Nephron progenitor cell (in vitro differentiated cells): ENCODE measurements at places on chromosomes 2 and 18.

DNA sequence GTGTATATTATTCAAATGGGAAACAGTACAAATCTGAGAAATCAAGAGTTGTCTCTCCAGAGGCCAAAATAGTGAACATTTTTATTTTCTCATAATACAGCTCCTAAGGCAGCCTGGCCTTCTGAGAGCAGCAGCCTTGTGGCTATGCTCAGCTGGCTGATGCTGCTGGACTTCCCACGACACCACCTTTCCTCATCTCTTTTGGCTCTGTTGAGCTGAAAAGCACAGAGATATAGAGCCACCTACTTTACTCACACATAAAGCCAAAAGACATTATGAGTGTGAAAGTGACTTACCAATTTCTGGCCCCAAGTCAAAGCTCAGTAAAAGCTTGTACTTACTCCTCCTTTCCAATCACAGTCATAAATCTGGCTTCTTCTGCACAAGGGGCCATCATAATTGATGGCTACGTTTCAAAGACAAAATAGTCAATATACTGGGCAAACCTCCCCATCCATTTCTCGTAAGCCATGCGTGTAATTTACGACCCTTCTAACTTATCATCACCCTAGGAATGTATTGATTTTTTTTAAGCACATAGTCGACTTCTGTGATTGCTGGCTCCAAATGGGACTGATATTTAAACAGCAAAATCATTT lies 18.6 kb upstream of the REG3A start:
- no peak for DNase-seq

GRCh38 chr2:134405611-134406081 lies 151.8 kb downstream of the MGAT5 start:
- no peak for DNase-seq

DNA sequence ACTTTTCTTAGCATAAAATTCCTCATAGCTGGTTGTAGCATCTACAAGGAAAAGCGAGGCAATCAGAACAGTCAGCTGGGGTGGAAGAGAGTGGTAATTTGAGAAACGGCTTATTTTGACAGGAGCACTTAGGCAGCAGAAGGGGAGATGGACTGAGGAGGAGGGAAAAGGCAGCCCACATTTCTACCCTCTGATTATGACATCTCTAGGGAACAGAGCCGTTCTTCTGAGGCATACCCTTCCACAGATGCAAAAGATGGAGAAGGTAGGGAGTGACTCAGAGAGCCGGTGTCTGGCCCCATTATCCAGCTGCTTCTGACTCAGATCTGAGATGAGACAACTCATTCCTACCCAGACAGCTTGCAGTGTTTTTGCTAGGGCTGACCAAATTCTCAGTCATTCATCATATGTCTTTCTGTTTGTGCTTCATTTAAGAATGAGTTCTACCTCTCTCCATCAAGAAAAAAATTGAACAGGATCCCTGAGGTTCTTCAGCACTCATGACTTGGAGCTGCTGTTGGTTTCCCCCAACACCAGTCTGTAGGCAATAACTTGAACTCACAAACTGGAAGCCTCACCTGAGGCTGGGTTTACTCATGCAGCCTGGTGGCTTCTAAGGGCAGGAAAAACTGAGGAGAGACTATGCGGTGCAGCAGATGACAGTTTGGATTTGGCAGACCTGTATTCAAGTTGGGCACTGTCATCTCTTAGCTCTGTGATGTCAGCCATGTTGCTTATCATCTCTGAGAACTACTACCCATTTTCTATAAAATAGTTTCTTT lies 15.9 kb upstream of the SEC11C start:
- DNase-seq: no peak

GRCh38 chr2:208373460-208374089 lies 33.0 kb upstream of the PTH2R start:
- peak; percentile 46 for DNase-seq

DNA sequence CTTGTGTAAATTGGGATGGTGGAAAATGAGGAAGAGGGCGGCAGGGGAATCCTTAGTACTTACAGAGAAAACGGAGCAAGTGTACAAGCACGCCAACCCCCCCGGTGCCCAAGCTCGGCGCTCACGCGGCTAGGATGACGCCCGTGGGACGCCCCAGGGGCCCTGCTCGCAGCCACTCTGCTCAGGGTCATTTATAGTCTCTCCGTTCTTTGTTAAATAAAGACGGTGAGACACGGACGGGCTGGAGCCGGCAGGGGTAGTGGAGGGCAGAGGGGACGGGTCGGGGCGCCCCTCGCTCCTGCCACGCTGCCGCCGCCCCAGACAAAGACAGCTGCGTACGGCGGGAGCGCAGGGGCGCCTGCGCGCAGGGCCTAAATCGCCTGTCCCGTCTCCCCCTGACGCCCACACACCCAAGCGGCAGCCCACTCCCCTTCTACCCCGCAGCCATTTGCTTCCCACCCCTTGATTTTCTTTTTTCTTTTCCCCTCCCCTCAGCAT lies 37.8 kb downstream of the PCBP1 start:
- DNase-seq: peak; percentile 62

DNA sequence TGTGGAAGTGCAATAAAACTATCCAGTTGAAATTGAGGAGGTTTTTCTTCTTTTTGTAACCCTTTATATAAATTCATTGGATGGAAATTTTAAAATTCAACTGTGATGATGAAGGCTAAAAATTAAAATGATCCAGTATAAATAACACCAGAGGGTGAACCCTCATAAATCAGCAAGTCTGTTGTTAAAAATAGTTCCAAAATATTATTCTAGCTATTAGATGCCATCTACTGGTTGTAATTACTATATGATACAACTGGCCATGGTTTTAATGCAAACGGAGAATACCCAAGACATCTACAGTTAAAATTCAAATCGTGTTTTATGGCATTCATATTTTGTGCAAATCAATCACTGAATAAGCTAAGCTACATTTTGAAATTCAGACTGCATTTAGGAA lies 53.8 kb downstream of the TMEM200C start:
- DNase-seq: no peak

- no peak for DNase-seq
These were observed 164.4 kb downstream of the FMNL2 start for GRCh38 chr2:152499331-152499816.

DNA sequence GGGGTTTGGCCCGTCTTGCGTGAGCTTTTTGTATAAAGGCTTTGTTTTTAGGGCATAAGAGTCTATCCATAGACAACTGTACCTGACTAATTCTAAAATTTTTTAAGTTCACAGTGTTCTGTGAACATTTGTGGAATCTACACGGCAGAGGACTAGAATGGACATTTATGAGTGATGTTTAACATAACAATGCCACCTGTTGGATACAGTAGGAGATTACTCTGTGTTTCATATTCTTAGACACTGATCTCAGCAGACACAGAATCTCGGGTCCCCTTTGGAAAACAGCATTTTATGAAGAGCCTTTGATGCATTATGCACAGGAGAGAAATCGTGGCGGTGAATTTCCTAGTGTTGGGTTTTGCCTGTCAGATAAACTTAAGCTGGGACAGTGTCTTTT lies 752.2 kb downstream of the DPP10 start:
- DNase-seq: no peak

DNA sequence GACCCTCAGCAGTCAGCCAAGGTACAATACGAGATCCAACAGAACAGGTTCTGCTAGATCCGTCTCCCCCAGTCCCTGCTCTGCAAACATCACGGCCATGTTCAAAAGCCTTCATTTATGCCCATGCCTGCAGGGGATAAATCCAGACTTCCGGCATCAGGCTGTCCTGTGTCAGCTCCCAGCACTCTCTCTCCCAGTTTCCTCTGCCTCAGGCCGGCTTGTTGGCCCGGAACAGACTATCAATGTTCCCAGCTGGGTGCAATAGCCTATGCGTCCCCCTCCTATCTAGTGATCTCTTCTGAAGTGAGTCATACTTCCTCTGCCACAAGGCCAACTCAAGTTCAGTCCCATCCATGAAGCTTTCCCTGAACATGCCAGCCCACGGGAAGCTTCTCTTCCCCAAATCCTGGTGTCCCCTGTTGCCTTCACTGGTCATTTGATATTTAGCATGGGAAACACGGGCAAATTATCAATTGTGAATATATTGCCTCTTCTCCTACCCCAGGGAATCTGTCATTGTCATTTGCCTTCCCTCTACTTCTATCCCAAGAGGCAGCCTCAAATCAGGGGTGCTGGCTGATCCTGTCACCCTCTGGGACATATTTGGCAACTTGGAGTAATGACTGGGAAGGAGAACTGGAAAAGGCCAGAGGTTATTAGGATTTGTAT lies 51.1 kb downstream of the CAPN13 start:
- no peak for DNase-seq

DNA sequence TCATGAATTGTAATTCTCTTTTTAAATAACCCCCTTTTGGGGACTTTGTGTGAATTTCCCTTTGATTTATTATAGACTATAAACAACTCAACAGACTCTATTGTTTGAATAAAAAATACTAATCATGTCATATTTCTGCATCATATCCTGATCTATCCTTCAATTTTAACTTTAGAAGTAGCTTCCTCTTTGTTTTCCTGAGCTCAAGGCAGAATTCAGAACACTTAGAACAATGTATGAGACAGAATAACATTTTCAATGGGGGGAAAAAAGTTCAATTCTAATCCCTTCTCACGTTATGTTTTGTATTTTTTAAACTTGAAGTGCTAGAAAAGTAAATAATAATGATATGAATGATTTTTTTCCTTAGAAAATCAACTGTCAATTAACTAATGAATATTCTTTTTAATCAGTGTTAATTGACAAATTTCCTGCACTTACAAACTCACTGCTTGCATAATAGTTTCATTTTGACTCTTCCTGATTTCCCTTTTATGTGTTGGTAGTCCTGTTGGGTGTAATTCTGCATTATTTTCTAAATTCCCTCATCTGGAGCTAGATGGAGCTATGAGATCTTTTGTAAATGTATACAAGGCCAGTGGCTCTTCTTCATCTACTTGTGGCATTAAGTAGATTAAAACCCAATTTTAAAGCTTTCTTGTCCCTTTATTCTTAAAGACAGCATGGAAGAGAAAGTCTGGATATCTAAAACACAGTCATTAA lies 326.1 kb downstream of the PARD3B start:
- no peak for DNase-seq

- peak; percentile 79 for DNase-seq
These were observed 32.9 kb upstream of the INHBB start for GRCh38 chr2:120312860-120313694.

- no peak for DNase-seq
These were observed 10.0 kb upstream of the CELF4 start for GRCh38 chr18:37575646-37576045.

DNA sequence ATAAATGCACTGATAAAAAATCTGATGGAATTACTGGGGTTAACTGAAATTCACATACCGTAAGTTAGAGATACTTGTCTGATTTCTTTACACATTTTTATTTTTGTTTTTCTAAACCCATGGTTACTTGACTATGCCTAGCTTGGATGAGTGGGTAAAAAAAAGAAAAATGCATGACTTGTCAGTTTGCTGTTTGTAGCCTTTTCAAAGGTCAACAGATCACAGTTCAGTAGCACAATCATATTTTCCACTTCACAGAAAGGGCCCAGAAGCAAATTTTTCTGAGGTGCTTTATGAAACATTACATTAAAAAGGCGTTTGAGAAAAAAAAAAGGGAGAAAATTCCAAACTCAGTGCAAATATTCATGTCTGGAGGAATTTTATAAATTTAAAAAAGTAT lies 16.4 kb downstream of the SLC16A14 start:
- DNase-seq: no peak

DNA sequence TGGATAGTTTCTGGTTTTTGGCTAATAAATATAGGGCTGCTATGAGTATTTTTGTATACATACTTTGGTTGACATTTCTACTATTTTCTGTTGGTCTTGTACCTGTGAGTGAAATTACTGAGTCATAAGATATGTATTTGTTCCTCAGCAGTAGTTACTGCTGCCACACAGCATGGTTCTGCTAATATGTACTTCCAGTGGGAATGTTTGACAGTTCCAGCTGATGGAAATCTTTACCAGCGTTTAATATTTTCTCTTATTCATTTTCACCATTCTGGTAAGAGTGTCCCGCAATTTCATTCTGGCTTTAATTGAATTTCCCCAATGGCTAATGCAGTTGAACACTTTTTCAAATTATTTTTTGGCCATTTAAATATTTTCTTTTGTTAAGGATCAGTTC lies 57.9 kb upstream of the IL1R1 start:
- no peak for DNase-seq

- DNase-seq: no peak
These were observed 36.2 kb downstream of the FTCDNL1 start for GRCh38 chr2:199814817-199815211.

GRCh38 chr2:120227111-120227991 lies 4.2 kb upstream of the TMEM185B start:
- no peak for DNase-seq

DNA sequence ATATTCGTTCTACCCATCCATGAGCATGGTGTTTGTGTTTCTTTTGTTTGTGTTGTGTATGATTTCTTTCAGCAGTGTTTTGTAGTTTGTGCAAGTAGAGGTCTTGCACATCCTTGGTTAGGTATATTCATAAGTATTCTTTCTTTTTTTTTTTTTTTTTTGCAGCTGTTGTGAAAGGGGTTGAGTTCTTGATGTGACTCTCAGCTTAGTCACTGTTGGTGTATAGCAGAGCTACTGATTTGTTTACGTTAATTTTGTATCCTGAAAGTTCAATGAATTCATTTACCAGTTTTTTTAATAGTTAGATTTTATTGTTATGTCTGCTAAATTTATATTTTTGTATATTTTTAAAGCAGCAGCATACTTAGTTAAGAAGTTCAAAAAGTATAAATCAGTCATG lies 834.4 kb upstream of the NRXN1 start:
- no peak for DNase-seq

- DNase-seq: no peak
These were observed 5.1 kb upstream of the TEX51 start for GRCh38 chr2:126893606-126894005.

GRCh38 chr18:6069103-6069502 lies 173.8 kb upstream of the TMEM200C start:
- DNase-seq: no peak

GRCh38 chr2:73851274-73851673 lies 22.5 kb downstream of the STAMBP start:
- no peak for DNase-seq

DNA sequence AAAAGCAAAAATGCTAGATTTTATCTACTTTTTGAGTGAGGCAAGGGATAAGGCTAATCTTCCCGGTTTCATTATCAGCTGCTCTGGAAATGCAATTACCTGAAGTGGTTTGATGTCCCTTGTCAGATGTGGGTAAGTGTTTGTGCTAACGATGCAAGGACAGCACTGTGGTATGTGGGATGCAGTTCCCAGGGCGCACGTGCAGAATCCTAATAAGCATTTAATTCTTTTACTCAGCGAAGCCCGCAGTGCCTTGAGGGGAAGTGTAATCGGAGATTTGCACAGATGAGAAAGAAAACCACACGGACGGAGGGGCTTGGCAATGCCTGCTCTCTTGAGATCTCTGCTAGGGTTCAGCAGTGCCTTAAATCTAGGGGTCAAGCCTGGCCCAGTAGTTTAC lies 108.5 kb upstream of the LYPD6 start:
- DNase-seq: peak; percentile 12

DNA sequence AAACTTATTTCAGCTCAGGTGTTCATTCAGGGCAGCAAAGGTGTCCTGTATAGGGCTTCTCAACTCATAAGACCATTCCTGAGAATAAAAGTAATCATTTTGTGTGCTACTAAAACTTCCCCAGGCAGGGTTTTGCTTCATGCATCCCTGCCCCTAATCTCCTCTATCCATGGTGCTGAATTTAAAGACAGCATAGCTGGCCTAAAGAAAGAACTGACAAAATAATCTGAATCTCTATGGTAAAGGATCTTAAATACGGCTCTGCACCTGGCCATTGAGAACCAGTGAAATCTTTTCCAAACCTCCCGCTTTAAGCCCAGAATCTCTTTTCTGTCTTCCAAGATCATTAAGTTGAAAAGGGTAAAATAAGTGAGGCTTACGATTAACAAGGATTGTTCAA lies 292.1 kb upstream of the KLHL29 start:
- peak; percentile 24 for DNase-seq

GRCh38 chr2:16203069-16203468 lies 262.7 kb downstream of the MYCN start:
- DNase-seq: no peak
